ENCODE measurements at places on chromosomes 7 and 10.

- no peak for DNase-seq
These were observed 112.4 kb downstream of the CDK6 start for GRCh38 chr7:92723943-92724342.

DNA sequence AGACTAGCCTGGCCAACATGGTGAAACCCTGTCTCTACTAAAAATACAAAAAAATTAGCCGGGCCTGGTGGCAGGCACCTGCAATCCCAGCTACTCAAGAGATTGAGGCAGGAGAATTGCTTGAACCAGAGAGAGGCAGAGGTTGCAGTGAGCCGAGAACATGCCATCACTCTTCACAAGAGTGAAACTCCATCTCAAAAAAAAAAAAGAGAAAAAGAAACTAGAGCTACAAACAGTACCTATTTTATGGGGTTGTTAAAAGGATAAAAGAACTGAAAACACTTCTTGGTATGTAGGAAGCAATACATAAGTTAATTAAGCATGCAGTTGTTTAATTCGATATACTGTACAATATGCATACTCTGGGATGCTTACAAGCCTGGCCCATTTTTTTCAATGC is 216.9 kb downstream of the SORCS1 start:
- no peak for DNase-seq

DNA sequence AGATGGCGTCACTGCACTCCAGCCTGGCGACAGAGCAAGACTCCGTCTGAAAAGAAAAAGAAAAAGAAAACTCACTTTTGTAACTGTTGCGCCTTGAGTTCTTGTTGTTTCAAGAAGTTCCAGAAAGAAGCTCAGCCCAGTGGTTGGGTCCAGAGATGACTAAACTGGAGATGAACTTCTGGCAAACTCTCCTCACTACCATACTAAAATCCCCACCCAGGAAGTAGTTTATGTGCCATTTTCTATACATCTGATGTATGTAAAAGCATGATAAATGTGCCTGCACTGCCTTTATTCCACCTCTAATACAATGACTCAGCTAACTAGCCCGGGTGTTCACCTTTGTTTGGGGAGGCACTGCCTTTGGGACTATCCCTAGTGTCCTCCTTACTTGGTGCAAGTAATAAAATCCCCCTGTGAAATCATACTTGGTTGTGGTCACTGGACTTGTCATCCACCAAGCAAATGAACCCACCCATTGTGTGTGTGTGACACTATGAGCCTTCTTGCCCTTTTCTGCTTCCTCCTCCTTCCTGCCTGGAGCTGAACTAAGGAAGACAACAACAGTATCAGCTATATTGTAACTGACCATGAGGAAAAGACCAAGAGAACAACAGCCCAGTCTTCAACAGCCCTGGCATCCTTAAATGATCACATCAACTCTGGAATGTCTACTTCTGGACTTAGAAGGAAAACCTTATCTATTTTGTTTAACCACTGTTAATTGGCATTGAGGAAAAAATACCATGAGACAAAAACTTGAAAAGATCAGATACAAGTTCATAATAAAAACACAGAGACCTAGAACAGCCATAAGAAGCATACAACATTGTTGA is 33.6 kb downstream of the JMJD1C start:
- no peak for DNase-seq

GRCh38 chr10:124626759-124627380 is 117.3 kb downstream of the FAM53B start:
- no peak for DNase-seq

DNA sequence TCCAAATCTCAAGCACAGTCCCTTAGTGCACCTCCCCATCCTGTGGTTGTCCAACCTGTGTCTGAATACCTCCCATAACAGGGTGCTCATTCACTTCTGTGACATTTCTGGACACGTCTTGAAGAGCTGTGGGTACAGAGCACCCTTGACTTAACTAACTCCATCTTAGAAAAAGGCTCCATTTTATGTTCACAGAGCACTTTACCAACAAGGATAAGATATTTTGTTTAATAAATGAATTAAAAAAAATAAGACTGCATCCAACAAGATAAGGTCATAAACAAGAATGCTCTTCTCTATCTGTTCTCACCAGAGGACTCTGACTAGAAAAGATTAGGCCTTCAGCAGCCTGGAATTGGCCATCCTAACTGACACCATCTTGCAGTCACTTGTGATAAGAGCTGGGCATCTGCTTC is 335.2 kb upstream of the ZNF32 start:
- DNase-seq = no peak

DNA sequence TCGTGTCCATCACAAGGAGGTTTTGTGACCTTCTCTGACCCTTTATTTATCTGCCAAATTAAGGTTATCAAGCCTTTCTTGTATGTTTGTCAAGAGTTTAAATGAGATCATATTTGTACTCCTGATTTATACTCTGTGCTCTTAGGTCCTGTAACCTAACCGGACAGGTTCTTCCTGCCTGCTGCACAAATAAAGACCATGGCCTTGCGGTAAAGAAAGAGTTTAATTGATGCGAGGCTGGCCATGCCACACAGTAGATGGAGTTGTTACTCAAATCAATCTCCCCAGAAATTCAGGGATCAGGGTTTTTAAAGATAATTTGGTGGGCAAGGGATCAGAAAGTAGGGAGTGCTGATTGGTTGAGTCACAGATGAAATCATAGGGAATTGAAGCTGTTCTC is 79.5 kb upstream of the LRGUK start:
- DNase-seq = no peak

GRCh38 chr10:27621461-27621860 is 117.4 kb downstream of the RAB18 start:
- DNase-seq = peak; percentile 64

DNA sequence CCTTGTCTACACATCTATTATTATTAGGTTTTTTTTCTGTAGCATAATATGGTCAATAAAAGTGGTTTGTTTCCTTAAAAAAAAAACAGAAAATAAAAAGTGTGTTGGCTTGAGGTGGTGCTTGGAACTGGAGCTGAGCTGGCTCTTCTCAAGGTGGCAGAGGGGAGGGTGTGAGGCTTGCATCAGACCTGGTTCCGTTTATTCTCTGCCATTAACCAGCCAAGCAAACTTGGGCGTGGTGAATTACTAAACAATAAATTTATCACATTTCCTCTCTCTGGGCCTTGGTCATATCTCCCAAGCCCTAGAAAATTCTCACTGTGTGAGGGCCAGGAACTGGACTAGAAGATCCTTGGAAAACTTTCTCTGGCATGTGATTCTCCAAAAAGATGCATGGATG is 427.5 kb upstream of the MKI67 start:
- DNase-seq = no peak

DNA sequence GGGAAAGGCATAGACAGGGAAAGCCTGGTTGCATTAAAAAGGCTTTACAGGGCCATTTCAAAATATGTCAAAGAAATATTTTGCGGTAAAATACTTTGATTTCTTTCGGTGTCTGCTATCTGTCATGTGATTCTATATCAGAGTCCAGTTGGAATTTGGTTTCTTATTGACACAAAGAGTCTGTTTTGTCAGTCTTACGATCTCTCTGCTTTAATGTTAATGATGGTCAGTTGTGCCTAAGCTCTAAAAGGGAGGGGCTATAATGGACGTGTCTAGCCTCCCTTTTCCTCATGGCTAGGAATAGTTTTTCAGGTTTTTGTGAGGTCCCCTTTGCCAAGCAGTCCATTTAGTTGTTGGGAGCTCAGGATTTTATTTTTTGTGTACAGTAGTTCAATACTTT is 31.5 kb downstream of the ORC5 start:
- no peak for DNase-seq

- DNase-seq = no peak
These were observed 23.0 kb downstream of the PTPRN2 start for GRCh38 chr7:158564663-158565035.

DNA sequence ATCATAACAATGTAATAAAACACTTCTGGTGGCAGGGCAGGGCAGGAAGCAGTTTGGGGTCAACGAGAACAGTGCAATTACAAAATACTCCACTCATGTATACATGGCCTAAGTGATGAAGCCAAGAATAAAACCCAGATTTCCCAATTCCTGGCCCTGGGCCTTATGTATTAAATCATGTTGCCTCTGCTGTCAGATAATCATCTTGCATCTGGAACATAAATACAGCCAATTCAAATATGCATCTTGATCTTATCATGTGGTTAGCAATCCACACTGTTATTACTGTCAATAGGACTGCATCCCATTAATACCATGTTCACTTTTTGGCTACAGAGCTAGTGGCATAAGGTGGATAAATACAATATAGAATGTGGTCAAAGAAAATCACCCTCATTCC is 186.5 kb upstream of the SLC25A13 start:
- DNase-seq = no peak

- DNase-seq = no peak
These were observed 386.8 kb upstream of the NFE2L3 start for GRCh38 chr7:25765110-25765655.

- DNase-seq = no peak
These were observed 80.1 kb upstream of the ADO start for GRCh38 chr10:62724465-62724864.

GRCh38 chr7:2760098-2760889 is 72.3 kb downstream of the AMZ1 start:
- peak; percentile 49 for DNase-seq

- DNase-seq = no peak
These were observed 335.8 kb downstream of the FRMD4A start for GRCh38 chr10:13994932-13995331.

DNA sequence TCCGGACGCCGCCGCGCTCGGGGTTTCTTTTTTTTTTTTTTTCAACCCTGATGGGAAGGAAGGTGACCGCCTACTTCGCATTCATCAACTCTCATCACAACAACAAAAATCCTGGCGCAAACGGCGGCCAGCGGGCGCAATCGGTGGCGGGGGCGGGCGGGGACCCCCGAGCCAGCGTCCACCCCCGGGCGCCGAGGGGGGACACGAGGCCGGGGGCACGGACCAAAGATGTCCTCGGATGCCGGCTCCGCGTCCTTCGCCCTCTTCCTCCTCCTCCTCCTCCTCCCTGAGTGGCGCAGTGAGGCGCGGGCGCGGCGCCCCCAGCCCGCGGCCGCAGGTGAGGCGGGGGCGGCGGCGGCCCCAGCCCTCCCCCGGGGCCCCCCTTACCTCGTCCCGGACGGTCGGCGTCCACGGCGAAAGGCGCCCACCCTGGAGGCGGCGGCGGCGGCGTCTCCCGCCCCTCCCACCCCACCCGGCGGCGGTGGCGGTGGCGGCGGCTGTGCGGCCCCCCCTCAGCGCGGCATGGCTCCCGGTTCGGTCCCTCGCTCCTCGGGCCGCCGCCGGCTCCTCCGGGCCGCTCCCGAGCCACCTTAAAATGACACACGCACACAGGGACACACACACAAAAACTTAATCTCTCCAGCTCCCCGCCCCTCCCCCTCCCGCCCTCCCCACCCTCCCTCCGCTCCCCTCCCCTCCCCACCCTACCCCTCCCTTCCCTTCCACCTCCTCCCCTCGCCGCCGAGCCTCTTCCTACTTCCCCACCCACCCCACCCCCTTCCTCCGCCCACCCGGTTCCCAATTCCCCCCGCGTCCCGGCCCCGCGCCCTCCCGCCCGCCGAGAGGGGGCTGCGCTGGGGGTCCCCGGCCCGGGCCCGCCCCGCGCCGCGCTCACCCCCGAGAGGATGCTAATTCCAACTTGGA is at the start of gene CTBP2:
CTBP2 (minus strand) TSS at position 632 of the 924 bp plus-strand sequence.
- DNase-seq = peak; percentile 51

DNA sequence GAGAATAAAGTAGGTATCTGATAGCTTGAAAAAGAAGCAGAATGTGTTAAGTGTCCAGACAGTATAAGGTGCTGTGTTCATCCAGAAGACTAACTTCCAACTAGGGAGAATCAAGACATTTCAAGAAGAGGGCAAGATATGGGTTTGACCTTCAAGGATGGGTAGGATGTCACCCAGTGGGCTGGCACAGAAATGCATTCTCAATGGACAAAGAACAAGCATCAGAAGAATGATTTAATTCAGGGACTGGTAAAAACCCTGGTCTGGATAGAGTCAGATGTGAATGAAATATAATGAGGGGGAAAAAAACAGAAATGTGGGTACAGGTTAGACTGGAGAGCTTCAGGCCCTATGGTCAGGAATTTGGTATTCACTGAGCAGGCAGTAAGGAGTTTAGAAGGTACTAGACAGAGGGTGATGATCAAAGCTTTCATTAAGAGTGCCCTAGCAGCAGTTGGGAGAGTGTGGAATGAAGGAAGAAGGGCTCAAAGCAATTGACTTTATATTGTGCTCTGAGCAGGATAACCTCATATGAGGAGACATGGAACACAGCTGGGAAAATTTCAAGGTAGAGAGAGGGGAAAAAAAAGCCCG is 180.7 kb upstream of the ANK3 start:
- no peak for DNase-seq

GRCh38 chr10:123044391-123044790 is 35.6 kb downstream of the ACADSB start:
- DNase-seq = no peak

- no peak for DNase-seq
These were observed 160.5 kb downstream of the AOAH start for GRCh38 chr7:36563706-36564327.

- no peak for DNase-seq
These were observed 55.9 kb upstream of the MXI1 start for GRCh38 chr10:110151467-110151866.

GRCh38 chr10:57993302-57993701 is 274.4 kb downstream of the IPMK start:
- no peak for DNase-seq

- no peak for DNase-seq
These were observed 15.0 kb downstream of the TSPAN33 start for GRCh38 chr7:129159539-129159938.

DNA sequence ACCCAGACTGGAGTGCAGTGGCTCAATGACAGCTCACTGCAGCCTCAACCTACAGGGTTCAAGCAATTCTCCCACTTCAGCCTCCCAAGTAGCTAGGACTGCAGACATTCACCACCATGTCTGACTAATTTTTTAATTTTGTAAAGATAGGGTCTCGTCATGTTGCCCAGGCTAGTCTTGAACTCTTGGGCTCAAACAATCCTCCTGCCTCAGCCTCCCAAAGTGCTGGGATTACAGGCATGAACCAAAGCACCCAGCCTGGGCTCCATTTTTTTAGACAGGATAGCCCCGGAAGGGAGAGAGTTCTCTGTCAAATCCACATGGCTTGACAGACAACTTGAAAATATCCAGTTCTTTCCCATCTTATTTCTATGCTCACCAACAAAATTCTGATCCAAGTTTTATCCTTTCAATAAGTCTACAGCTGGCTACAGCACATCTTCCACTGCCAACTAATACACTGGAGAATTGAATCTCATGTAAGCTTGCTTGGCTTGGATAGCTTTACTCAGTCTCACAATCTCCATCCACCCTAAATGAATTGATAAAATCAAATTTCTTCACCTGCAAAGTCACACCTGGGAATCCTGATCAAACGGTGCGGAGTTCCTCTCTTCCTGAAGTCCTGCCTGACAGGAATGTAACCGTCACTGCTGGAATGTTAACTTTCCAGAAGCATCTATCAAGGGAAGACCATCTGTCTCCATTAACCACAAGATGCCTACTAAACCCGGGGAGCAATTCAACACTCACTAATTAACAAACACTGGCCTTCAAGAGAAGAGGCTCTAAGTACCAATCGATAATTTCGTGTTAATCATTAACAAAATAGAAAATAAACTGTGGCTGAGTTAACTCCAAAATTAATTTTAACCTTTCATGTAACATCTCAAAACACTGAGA is 239.7 kb upstream of the MKLN1 start:
- DNase-seq = no peak
